Stimulated activated naive CD4-positive, alpha-beta T cell (primary cell): ENCODE measurements at places on chromosomes 12 and 14.

DNA sequence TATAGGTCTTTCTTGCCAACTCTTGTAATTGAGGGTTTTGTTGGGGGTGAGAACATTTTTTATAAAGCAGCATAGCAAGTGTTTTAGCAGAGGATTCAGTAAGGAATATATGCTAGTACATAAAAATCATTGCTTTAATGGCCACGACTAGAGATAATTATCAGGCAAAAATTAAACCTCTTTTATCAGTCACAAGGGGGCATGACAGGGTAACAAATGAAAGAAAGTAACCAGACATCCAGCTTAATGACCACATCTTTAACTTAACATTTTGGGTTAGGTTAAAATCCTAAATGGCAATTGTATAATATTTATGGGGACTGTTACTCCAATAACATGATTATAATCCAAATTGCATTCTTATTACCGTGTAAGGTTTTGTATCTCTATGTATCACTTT is 119.6 kb downstream of the LRRIQ1 start:
- no peak for DNase-seq

DNA sequence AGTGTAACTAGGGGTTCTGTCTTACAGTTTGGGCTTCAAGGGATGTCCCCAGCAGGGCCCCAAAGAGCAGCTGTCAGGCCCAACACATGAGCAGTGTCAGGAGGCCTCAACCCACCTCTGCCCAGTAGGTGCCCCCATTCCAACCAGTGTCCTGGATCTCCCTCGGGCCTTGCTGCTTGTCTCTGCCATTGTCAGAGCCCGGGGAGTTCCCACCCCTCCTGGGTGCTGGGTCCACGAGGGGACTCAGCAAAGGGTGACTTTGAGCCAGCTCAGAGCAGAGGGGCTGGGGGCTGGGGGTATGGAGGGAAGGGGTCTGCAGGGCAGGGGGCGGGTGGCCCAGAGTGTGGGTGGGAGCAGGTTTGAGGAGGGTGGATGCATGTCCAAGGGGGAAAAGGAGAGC is 18.0 kb upstream of the BEGAIN start:
- DNase-seq: no peak

GRCh38 chr12:66190519-66191370 is 1.7 kb downstream of the IRAK3 start:
- no peak for DNase-seq

DNA sequence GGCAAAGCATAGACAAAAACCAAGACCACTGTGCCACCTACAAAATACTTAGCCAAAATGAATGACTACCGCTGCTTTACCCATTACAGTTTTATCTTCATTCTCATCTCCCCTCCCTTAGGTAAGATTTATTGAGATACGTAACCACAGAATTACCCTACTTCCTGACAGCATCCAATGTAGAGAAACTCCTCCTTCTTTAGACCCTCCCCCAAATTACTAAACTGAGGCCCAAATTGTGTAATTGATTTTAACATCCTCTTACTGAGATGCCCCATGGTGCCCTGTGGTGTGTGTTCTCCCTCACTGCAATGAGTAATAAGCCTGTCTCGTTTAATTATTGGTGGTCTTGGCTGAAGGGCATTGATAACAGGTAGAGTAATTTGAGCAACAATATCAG is 19.1 kb downstream of the VRK1 start:
- DNase-seq: no peak

DNA sequence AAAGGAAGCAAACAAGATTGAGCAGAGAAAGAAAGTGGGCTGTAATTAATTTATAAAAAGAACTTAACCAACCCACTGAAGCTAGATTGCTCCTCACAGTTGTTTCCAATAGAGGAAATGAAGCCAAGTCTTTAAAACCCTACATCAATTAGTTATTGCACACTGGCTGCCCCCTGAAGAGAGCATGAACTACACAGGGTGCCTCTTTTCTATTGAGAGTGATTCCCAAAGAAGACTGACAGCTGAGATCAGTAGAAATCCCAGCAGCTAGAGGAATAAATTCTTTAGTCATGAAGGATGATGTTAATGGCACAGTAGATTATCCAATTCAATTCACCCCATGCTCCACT is 8.6 kb upstream of the USP15 start:
- DNase-seq: no peak

DNA sequence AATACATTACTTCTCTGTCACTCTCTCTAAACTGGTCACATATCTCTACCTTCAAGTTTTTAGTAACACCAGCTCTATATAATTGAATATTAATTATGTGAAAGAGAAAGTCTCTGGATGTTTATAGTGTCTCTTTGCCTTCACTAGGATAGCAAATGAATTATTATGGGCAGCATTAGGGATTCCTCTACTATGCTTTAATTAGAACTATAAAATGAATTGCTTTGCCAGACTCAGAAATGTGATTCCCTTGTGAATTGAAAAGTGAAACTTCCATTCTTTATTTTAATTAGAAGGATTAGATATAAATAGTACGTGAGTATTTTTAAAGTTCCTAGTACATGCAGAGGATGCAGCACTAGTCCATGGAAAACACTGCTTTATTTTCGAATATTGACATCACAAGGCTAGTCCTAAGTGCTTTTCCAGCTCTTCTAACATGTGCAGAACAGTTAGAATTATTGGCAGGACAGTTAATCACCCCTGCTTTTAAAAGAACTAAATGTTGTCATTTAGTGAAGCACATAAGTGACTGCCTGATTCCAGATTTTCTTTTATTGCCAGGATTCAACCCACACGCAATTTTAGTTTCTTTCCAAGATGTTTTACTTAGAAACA is 23.0 kb upstream of the REP15 start:
- DNase-seq: no peak

DNA sequence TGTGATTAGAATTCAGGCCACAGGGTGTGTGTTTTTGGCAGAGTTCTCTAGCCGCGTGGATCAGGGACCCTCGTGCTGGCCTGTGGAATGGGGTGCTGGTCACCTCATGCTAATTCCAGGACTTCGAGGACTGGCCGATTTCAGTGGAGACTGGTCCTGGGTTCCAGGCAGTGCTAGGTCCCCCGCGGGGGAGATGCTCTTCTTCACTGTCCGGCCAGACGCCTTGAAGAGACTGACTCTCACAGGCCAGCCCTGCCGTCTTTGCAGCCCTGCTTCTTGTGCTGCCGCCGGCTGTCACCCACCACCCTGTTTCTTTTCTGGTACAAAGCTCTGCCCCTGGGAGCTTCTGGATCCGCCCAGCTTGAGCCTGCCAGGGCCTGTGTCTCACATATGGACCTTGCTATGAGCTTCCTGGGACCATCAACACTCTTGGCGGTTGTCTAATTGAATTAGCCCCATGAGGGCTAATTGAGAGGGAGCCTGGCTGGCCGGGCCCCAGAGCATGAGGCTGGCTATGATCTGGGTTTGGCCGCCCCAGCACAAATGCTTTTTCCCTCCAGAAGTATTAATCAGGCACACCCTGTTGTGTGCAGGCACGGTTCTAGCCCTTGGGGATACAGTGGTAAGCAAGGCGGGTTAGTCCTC is 8.2 kb downstream of the MLXIP start:
- DNase-seq: no peak

- DNase-seq: no peak
These were observed 36.1 kb downstream of the TMCC3 start for GRCh38 chr12:94614288-94614721.

- no peak for DNase-seq
These were observed 6.1 kb upstream of the PRKAB1 start for GRCh38 chr12:119661882-119662281.

DNA sequence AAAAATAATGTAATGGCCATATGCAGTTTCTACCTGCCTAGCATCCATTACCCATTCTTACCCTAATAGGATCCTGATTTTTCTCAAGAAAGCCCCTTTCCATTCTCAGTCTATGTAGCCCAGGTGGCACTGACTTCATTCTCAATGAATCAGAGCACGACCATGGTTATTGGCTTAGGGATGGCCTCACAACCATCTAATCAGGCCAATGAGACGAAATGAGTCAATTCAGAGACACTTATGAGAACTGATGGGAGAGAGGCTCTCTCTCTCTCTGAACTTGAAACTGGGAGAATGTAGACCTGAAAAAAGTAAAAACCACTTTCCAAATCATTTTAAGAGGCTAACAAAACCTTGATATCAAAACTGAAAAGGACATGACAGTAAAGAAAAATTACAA is 45.3 kb upstream of the OXA1L start:
- DNase-seq: no peak
